Diencephalon (tissue), 1 donor: ENCODE measurements at places on chromosomes 6 and 20. TPM values are rescaled to one million over a fixed set of nuclear protein-coding genes. Genes with fewer than 3 reads are reported as not detected.

DDAH2 gene
- total RNA-seq: 86.3 TPM

PPP1R14C gene
- 35.5 TPM for total RNA-seq

SULF2 gene
- 52.6 TPM for total RNA-seq

PDE7B gene
- total RNA-seq: 27.5 TPM

DEFB132 gene
- total RNA-seq: not detected

EPB41L1 gene
- total RNA-seq: 133 TPM

GPR63 gene
- 14.3 TPM for total RNA-seq

MTFR2 gene
- total RNA-seq: 0.92 TPM

KHDC3L gene
- not detected for total RNA-seq

ADAM33 gene
- total RNA-seq: 2.5 TPM

ERVFRD-1 gene
- total RNA-seq: not detected

RNF217 gene
- total RNA-seq: 25.1 TPM

MOG gene
- 1.4 TPM for total RNA-seq
